ENCODE measurements at places on chromosomes 7 and 10.
A peak's percentile ranks its signal among the peaks of the same experiment; 100 is the strongest.

DNA sequence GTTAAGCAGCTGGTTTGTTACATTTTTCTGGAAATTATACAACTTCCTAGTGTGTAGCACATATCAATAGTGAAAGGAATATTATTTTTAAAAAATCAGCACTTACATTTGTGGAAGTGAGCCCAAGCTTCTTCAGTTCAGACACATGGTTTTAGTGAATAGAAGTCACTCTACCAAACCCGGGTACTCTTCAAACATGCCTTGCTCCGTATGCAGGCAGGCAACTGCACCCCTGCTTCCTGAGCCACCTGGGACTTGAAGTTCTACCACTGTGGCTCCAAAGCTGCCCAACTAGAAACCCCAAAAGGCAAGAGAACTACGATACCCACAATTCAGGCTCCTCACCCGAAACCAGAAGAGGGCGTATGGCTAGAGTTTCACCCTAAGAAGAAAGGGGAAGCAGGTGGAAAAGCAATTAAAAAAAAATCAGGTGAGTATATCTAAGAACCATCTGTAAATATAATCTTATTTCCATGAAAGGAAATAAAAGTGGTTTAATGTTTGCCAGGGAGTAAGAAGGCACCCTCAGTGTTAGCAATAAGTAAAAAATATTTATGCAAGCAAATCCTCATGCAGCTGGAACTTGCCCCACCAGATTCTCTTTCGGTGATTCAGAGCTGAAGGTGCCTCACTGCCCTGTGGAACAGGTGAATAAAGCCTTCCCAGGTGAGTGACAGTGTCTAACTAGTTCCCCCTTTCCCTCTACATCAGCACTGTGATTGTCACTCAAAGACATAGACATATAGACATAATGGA, at the start of gene MACC1:
Gene MACC1 (minus strand): TSS at position 192 of the 756 bp plus-strand sequence. CDS start 55,522 bp downstream, outside the sequence.
- H3K4me1 ChIP-seq: peaks cover 8% of the 10 kb centered on the region
- H3K27me3 ChIP-seq: no peaks in the 10 kb centered on the region
- H3K27ac ChIP-seq: no peak within 1 kb of the TSS
- DNase-seq: peak; percentile 71

DNA sequence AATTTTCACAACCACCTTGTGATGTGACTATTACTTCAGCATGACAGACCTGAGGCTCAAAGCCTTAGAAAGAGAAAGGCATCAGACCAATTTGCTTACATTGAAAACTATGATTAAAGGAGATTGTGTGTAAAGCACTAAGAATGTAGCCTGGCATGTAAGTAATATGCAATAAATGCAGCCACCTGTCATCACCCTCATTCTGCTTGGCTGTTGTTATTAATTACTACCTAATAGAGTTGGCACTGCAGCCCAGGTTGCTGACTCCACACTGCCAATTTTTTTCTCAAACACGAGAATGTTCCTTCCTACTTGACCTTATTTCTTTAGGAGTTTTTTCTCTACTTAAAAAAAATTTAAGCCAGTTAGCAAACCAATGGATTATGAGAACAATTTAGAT, 61.2 kb upstream of the NPVF start:
- H3K36me3 ChIP-seq: no peaks in the 10 kb centered on the region
- H3K27me3 ChIP-seq: no peaks in the 10 kb centered on the region
- no peaks in the 10 kb centered on the region for H3K4me1 ChIP-seq
- DNase-seq: no peak
- H3K27ac ChIP-seq: no peak overlapping the region

DNA sequence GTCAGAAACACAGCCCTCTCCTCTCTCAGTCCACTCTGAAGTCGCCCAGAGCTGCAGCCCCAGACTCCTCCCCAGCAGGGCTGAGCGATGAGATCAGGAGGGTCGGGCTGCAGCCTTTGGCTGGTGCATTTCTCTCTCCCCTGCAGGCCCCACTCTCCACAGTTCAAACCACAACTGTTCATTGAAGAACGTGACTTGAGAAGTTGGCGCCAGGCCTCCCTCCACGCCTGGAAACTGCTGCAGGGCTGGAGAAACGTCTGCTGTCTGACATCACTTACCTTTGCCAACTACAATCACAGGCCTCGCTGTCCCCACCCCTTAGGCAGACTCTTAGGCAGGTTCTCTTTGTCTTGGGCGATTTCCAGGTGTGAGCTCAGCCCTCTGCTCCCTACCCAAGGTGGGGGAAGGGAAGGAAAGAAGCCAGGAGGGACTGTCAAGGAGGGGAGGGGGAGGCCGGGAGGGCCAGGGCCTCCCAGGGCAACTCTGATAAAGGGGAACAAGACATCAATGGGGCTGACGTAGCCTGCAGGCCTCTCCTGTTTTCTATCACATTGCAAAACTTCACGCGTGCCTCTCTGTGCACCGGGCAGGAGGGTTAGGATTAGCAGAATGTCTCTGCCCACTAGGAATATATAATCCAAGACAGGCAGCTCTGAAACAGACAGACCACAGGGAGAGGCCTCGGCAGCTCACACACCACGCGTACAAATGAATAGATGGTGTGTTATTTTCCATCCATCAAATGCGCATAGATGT, 32.7 kb downstream of the CALML5 start:
- H3K4me3 ChIP-seq: no peak overlapping the region
- no peaks in the 10 kb centered on the region for H3K36me3 ChIP-seq
- H3K4me1 ChIP-seq: peaks cover 14% of the 10 kb centered on the region
- DNase-seq: peak; percentile 27
- H3K27ac ChIP-seq: no peak overlapping the region

DNA sequence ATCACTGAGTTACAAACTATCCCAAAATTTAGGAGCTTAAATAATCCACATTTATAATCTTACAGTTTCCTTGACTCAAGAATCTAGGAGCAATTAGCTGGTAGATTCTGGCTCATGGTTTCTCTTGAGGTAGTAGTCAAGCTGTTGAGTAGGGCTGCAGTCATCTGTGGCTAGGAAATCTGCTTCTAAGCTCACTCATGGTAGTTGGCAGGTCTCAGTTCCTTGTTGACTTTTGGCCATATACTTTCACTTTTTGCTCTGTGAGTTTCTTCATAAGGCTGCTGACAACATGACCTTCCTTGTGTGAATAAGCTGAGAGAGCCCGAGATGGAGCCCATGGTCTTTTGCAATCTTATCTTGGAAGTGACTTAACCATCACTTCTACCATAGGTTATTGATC, 10.8 kb upstream of the ETV1 start:
- no peaks in the 10 kb centered on the region for H3K36me3 ChIP-seq
- no peaks in the 10 kb centered on the region for H3K4me1 ChIP-seq
- no peak for DNase-seq
- no peak overlapping the region for H3K4me3 ChIP-seq
- H3K27me3 ChIP-seq: no peaks in the 10 kb centered on the region

DNA sequence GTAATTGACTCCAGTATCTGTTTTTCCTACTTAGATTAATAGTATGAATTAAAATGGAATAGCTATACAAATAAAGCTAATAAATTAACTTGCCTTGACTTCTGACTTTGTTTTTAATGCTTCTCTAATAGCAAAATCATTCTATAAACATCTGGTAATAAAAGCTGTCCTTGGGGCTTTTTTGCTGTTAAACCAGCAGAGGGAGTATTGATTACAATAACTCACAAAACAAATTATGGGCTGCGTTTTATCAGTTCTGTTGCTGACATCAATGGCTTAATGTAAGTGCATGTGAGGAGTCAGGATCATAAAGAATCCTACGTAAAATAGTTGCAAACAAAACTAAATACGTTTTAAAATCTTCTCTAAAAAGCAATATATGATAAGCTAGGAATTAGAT, 667.8 kb downstream of the PCDH15 start:
- H3K27me3 ChIP-seq: no peaks in the 10 kb centered on the region
- H3K27ac ChIP-seq: no peak overlapping the region
- H3K36me3 ChIP-seq: no peaks in the 10 kb centered on the region
- no peak overlapping the region for H3K4me3 ChIP-seq
- no peaks in the 10 kb centered on the region for H3K4me1 ChIP-seq

DNA sequence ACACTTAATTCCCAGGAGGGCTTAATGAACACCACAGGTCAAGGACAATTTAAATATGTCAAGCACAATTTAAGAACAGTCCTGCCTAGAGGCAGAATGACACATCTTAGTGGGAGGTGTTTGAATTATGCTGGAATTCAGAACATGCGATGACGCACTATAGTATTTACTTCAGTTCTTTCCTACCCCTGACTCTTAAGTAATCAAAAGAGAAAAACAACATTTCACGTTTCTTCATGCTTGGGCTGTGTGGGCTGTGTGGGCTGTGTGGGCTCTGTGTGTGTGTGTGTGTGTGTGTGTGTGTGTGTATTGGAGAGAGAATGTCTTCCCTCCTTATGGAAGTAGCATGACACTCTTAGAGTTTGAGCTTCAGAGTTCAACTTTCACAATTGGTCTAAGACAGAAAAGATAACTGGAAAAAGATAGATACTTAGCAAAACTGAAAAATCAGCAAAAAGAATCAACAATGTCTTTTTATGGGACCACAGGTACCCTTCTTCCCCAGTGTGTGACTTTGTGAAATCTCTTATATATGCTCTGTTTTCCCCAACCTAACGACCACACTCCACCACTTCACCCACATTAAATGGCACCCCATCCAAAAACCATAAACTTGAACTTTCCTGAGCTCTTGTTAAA, 33.7 kb upstream of the CABCOCO1 start:
- no peaks in the 10 kb centered on the region for H3K36me3 ChIP-seq
- H3K27ac ChIP-seq: no peak overlapping the region
- H3K4me1 ChIP-seq: no peaks in the 10 kb centered on the region
- H3K27me3 ChIP-seq: no peaks in the 10 kb centered on the region
- DNase-seq: no peak

DNA sequence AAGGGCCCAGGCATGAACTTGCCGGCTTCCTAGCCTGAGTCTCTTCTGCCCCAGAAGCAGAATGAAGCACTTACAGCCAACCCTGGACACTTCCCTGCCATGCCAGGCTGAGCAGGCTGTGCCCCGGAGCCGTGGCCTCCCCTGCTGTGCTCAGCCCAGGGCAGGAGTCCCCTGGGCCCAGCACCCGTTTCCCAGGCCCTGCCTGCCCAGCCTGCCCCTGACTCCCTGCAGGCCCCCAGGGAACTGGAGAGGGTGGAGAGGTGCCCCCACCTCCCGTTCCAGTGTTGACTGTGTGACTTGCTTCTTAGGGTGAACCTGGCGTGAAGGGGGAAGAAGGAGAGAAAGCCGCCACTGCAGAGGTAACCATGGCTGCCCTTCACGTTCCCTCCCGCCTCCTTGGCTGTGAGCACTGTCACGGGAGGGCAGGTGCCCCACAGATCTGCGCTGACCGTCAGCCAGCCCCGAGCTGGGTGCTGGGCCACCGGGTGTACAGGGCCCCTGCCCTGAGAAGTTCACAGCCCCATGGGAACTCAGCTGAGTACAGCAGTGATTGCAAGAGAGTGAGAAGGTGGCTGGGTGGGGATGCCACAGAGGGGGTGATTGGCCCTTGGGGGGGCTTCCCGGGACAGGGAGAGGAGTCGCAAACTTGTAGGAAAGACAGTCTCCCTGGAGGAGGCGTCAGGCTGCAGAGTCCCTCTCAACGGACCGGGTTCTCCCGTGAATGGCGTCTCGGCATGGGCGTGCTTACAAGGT, 75.9 kb downstream of the MYL10 start:
- H3K4me3 ChIP-seq: no peak overlapping the region
- no peak overlapping the region for H3K27ac ChIP-seq
- DNase-seq: no peak
- H3K36me3 ChIP-seq: no peaks in the 10 kb centered on the region

DNA sequence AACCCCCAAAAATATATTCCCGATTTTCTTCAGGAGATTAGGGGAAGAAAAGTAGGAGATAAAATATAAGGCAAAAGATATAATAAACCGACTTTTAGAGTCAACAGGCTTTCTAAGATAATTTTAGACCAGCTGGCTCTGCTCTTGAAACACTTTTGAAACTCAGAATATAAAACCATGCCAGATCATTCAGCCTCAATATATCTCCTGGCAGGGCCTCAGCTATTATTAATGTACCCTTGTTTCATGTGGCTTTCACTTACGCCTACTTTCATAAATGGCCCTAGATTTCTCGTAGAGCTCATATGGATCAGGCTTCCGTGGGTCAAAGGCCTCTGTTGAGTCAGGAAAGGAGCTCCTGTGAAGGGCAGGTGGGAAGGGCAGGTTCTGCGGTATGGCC, 396.0 kb downstream of the PHTF2 start:
- no peak for DNase-seq
- H3K27me3 ChIP-seq: no peaks in the 10 kb centered on the region
- H3K4me1 ChIP-seq: no peaks in the 10 kb centered on the region
- no peak overlapping the region for H3K4me3 ChIP-seq

DNA sequence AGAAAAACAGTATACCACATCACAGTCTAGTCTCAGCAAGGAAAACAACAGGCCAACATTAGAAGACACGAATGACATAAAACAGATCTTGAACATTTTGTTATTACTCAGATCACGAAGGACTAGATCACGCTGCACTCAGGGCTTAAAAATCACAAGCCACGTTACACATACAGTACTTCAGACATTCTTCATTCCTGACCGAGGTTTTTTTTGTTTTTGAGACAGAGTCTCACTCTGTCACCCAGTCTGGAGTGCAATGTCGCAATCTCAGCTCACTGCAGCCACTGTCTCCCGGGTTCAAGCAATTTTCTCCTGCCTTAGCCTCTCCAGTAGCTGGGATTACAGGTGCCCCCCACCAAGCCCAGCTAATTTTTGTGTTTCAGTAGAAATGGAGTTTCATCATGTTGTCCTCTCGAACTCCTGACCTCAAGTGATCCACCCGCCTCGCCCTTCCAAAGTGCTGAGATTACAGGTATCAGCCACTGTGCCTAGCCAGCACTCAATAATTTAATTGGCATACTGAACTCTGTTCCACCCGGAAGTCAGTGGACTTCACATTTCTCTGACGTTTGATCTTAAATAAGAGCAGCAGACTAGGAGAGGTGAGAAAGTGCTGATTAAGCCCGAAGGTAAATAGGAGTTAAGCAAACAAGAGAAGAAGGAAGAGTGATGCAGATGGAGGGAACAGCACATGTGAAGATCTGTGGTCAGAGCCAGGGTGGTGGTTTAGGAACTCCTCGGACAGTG, 3.5 kb downstream of the AIMP2 start:
- DNase-seq: no peak
- no peaks in the 10 kb centered on the region for H3K27me3 ChIP-seq
- H3K36me3 ChIP-seq: no peaks in the 10 kb centered on the region
- H3K4me1 ChIP-seq: peaks cover 5% of the 10 kb centered on the region

DNA sequence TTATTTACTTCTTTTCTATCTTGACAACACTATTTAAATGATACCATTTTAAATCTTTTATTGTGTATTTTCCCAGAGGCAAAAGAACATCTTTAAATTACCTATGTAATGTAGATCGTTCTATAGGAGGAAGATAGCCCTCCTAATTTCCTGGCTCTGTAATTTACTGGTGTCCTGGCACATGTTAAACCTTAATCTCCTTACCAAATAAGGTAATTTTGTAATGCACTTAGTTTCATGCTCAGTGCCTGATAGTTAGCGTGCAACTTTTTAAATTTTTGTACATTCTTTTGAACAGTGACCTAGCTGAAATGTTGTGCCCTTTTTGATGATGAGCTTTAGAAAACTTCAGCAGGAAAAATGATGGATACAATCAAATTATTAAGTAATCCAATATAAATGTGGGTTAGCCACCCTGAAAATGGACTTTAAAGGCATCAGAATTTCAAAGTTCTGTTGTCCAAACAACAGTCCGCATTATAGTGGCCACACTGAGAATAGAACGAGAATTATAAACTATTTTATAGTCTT, 81.4 kb downstream of the ABCB5 start:
- peaks cover 10% of the 10 kb centered on the region for H3K4me1 ChIP-seq
- no peaks in the 10 kb centered on the region for H3K27me3 ChIP-seq
- no peak overlapping the region for H3K27ac ChIP-seq
- DNase-seq: no peak
